ENCODE measurements at places on chromosomes 6 and 20.

- no peak for DNase-seq
These were observed 16.5 kb upstream of the RBPJL start for GRCh38 chr20:45289942-45290676.

GRCh38 chr6:115137910-115138309 lies 795.1 kb upstream of the HS3ST5 start:
- no peak for DNase-seq

DNA sequence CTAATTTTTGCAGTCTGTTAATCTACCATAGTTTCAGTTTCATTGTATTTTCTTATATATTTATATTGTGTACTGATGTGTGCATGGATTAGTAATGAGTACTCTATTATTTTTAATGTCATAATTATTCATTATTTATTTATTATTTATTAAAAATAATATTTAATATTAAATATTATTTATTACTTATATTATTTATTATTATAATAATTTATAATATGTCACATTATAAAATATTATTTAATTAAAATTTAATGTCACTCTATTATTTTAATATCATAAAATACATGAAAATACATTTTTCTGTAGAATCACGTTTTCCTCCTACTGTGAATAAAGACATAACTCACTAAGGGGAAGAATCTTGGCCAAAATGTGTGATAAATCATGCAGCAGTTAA lies 30.5 kb downstream of the POM121L2 start:
- DNase-seq, result no peak

DNA sequence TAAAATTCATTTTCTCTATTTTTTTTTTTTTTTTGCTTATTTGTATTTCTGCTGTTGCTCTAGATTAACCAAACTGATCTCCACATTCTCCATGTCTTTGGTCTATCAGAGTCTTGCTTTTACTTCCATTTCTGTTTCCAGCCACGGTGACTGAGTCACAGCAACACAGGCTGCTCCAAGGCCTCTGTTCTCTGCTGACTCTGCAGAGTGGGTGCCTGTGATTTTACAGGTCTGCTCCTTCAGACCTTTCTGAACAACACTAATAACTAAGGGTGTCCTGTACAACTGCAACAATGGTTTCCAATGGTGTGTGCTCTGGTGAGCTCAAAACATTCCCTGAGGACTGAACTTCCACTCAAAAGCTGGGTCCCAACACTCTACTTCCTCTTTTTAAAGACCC lies 102.3 kb upstream of the BMP2 start:
- no peak for DNase-seq

- no peak for DNase-seq
These were observed 69.3 kb downstream of the UST start for GRCh38 chr6:148816117-148816516.

GRCh38 chr6:30601436-30601814 lies 15.6 kb downstream of the PPP1R10 start:
- no peak for DNase-seq

DNA sequence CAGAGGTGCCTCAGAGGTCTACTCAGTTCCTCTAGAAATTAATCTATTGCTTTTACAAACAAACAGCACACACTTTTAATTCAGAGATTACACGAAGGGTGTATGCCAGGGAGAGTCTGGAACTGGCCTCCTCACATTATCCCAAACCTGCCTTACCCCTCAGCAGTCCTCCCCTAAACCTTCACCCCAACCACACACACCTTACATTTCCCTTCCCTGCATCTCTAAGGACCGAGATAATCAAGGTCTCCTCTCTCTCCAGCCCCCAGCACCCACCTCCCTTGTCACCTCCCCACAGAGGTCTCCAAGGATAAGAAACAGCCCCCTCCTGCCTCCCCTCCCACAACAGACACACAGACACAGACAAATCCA lies 6.1 kb downstream of the HLA-DRB1 start:
- no peak for DNase-seq

GRCh38 chr6:113763876-113764275 lies 93.3 kb upstream of the MARCKS start:
- no peak for DNase-seq

GRCh38 chr6:37316071-37316470 lies 37.7 kb upstream of the RNF8 start:
- no peak for DNase-seq

DNA sequence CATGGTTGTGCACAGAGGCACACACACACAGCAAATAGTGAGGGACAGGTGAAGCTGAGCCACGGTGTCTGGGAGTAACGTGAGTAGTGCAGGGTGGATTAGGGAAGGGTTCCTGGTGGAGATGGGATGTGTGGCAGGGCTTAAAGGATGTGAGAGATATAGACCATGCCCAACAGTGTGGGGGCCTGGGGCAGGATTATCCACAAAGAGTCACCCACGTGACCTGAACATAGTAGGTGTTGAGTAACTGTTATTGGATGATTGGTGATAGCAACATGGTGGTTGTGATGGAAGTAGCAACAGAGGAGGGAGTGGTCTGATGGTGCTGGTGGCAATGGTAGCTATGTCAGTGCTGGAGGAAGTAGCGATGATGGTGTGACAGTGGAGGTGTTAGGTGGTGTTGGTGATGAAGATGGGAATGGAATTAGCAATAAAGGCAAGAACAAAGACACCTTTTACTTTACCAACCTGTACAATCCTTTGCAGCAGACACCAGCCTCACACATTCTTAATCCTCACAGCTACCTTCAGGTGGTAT lies 135.1 kb downstream of the MRPL14 start:
- DNase-seq, result no peak

GRCh38 chr6:35752330-35752729 lies 15.5 kb downstream of the ARMC12 start:
- DNase-seq, result no peak
